ENCODE measurements at places on chromosomes 12 and 14. TPM values are rescaled to one million over a fixed set of nuclear protein-coding genes. Genes with fewer than 3 reads are reported as not detected.

Gene IFT43
- 20.5 TPM for total RNA-seq

Gene OTX2
- not detected for total RNA-seq

Gene GNG2
- total RNA-seq, result 23.2 TPM

Gene TRIAP1
- total RNA-seq, result 41.3 TPM

Gene TMEM233
- not detected for total RNA-seq

Gene LMNTD1
- 1.9 TPM for total RNA-seq

Gene SENP1
- 49.5 TPM for total RNA-seq

Gene DENND5B
- 18.3 TPM for total RNA-seq

Gene PTHLH
- 4.4 TPM for total RNA-seq

Gene NTS
- not detected for total RNA-seq

Gene AQP6
- total RNA-seq, result not detected

Gene ACTR10
- total RNA-seq, result 82.6 TPM

Gene SIRT4
- 0.60 TPM for total RNA-seq

Gene CDCA3
- total RNA-seq, result 143 TPM

Gene TMEM117
- total RNA-seq, result 8.2 TPM

Gene ANKS1B
- not detected for total RNA-seq

Gene ZNF384
- 19.5 TPM for total RNA-seq

Gene GALNT8
- not detected for total RNA-seq

Gene OLR1
- 32.4 TPM for total RNA-seq

Gene TBX3
- 28.8 TPM for total RNA-seq

Gene FAM186B
- total RNA-seq, result 0.06 TPM

Gene RCOR1
- 21.9 TPM for total RNA-seq

Gene CACNA2D4
- total RNA-seq, result not detected

Gene NOP9
- 15.3 TPM for total RNA-seq

Gene AKAP6
- total RNA-seq, result 3.8 TPM

Gene SELPLG
- total RNA-seq, result 2.1 TPM

Gene RASAL1
- total RNA-seq, result not detected

Gene FGF6
- not detected for total RNA-seq

Gene RAPGEF3
- total RNA-seq, result 0.38 TPM

Gene CLBA1
- total RNA-seq, result 3.8 TPM

Gene MUCL1
- total RNA-seq, result not detected

Gene DAD1
- 328 TPM for total RNA-seq

Gene C12orf42
- total RNA-seq, result not detected

Gene SLC5A8
- not detected for total RNA-seq

Gene MAP4K5
- total RNA-seq, result 199 TPM

Gene IRAK3
- not detected for total RNA-seq

Gene PRKD1
- total RNA-seq, result 3.6 TPM

Gene CD163L1
- 2.9 TPM for total RNA-seq

Gene MLXIP
- 11.1 TPM for total RNA-seq

Gene NPC2
- 139 TPM for total RNA-seq

Gene RAB35
- 16.7 TPM for total RNA-seq

Gene RNASE7
- not detected for total RNA-seq

Gene MYO1H
- total RNA-seq, result not detected

Gene KRT3
- 0.08 TPM for total RNA-seq

Gene METTL17
- 37.8 TPM for total RNA-seq

Gene NKX2-1
- total RNA-seq, result not detected

Gene BEGAIN
- not detected for total RNA-seq

Gene KRT79
- total RNA-seq, result 1.1 TPM

Gene LMO3
- total RNA-seq, result not detected

Gene MYBPC1
- not detected for total RNA-seq

Gene ANO4
- total RNA-seq, result not detected

Gene BDKRB2
- 21.6 TPM for total RNA-seq

Gene CDCA4
- 63.2 TPM for total RNA-seq

Gene ALKBH2
- 7.6 TPM for total RNA-seq

Gene MYF5
- not detected for total RNA-seq

Gene HSPA2
- total RNA-seq, result 15.0 TPM

Measured in SJSA1 (cell line).